ENCODE measurements at places on chromosomes 4 and X. TPM values are rescaled to one million over a fixed set of nuclear protein-coding genes. Genes with fewer than 3 reads are reported as not detected.

DNA sequence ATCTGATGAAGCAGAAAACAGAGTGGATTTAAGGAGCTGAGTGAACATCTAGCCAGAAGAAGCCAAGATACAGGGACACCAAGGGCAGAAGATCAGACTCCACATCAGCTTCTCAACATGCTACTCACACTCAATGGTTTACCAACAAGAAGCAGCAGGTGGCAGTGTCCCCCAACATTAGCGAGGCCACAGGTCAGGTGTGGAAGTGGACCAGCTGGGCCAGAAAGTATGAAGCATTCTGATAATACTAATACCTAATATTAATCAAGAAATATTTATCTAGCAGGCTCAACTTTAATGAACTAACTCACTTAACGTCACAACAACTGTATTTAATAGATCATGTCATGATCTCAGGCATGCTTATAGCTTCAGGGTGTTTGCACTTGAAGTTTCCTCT, 73.4 kb upstream of the TTC29 start:
- no peak overlapping the region for H3K27ac ChIP-seq
- no peak overlapping the region for H3K4me3 ChIP-seq
- no peaks in the 10 kb centered on the region for H3K4me1 ChIP-seq
- DNase-seq, result peak; percentile 65

GRCh38 chr4:176587920-176588319, 204.8 kb downstream of the VEGFC start:
- H3K27ac ChIP-seq, result no peak overlapping the region
- DNase-seq, result no peak
- H3K4me1 ChIP-seq, result no peaks in the 10 kb centered on the region
- no peaks in the 10 kb centered on the region for H3K36me3 ChIP-seq
- no peak overlapping the region for H3K4me3 ChIP-seq

GRCh38 chr4:140296335-140297220, 76.9 kb upstream of the SCOC start:
- H3K4me3 ChIP-seq, result no peak overlapping the region
- no peaks in the 10 kb centered on the region for H3K27me3 ChIP-seq
- H3K4me1 ChIP-seq, result no peaks in the 10 kb centered on the region
- DNase-seq, result no peak
- no peaks in the 10 kb centered on the region for H3K36me3 ChIP-seq

- H3K36me3 ChIP-seq, result no peaks in the 10 kb centered on the region
- no peaks in the 10 kb centered on the region for H3K27me3 ChIP-seq
- H3K4me3 ChIP-seq, result no peak overlapping the region
- H3K27ac ChIP-seq, result no peak overlapping the region
- DNase-seq, result no peak
Observed at GRCh38 chr4:184100297-184100885, 117.3 kb downstream of the ENPP6 start.

MAP7D2 gene
- not detected for total RNA-seq

C4orf46 gene
- 4.3 TPM for total RNA-seq

KCNE5 gene
- total RNA-seq, result 0.34 TPM

PPP4R3C gene
- total RNA-seq, result not detected
